Osteocyte (in vitro differentiated cells): ENCODE measurements at places on chromosomes 16 and 17. TPM values are rescaled to one million over a fixed set of nuclear protein-coding genes. Genes with fewer than 3 reads are reported as not detected.

DNA sequence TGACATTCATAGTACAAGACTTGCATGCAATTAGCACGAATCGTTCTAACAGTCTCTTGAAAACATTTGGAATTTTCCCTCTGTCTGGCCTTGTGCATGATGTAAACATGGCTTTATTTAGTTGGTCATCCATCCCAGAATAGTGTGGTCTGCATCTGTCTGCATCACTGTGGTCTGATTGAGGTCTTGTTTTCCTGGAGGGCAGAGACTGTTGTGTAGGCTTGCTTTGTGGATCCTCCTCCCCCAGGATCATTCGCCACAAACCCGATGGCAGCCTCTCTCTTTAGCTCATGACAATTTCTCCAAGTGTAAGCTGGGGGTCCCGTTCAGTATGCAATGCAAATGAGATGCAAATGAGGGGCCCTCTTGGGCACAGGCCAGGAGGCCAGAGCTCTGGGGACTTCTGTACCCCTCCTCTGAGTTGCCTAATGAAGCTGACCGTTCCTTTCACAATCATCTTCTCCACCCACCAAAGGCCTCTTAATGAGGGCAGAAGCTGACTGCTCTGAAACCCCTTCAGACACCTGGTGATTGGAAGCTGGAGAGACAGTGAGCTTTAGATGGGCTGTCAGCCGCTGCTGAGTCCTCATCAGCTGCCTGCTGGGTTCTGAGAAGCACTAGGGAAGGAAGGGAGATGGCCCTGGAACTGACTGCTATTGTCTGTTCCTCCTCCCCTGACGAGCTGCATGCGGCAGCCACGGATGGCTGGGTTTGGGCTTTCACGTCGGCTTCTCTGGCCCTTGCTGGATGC is 201.2 kb upstream of the CACNG3 start:
- no peak overlapping the region for H3K4me3 ChIP-seq
- peaks cover 8% of the 10 kb centered on the region for H3K27me3 ChIP-seq
- H3K4me1 ChIP-seq: no peaks in the 10 kb centered on the region
- no peak overlapping the region for H3K27ac ChIP-seq

- no peaks in the 10 kb centered on the region for H3K27me3 ChIP-seq
- peak; percentile 85 for DNase-seq
- peak overlapping the region; percentile 97 for H3K4me3 ChIP-seq
- peaks cover 30% of the 10 kb centered on the region for H3K4me1 ChIP-seq
- peak overlapping the region; percentile 98 for H3K27ac ChIP-seq
Observed at GRCh38 chr16:65123396-65124211, 1.7 kb upstream of the CDH11 start.

GRCh38 chr16:69922200-69922599 is 28.9 kb upstream of the CLEC18A start:
- H3K27ac ChIP-seq: peak overlapping the region; percentile 62
- H3K4me3 ChIP-seq: no peak overlapping the region
- peaks cover 3% of the 10 kb centered on the region for H3K36me3 ChIP-seq
- DNase-seq: no peak
- peaks cover 67% of the 10 kb centered on the region for H3K4me1 ChIP-seq

DNA sequence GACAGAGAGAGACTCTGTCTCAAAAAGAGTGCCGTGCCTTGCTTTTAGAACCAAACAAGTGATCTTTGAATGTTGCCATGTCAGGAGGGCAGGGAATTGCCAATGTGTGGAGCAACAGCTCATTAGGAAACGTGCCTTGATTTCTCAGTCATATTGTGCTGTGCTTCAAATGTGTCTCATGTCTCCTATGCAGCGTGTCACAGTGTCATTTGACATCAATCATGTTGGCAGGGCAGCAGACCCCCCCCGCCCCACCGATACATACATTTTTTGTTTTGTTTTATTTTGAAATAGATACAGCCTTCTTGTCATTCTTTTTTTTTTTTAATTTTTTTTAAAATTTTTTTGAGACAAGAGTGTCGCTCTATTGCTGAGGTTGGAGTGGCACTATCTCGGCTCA is 22.1 kb downstream of the MRC2 start:
- DNase-seq: no peak
- no peaks in the 10 kb centered on the region for H3K27me3 ChIP-seq
- H3K4me1 ChIP-seq: peaks cover 67% of the 10 kb centered on the region

GRCh38 chr17:60535382-60536279 is 9.6 kb upstream of the APPBP2 start:
- H3K4me1 ChIP-seq: peaks cover 10% of the 10 kb centered on the region
- no peak overlapping the region for H3K4me3 ChIP-seq
- DNase-seq: no peak

GRCh38 chr16:75494661-75495075 is 573 bp downstream of the CHST6 start:
- no peaks in the 10 kb centered on the region for H3K36me3 ChIP-seq
- H3K4me1 ChIP-seq: peaks cover 7% of the 10 kb centered on the region
- H3K4me3 ChIP-seq: peak overlapping the region; percentile 79
- no peak overlapping the region for H3K27ac ChIP-seq
- no peak for DNase-seq

DNA sequence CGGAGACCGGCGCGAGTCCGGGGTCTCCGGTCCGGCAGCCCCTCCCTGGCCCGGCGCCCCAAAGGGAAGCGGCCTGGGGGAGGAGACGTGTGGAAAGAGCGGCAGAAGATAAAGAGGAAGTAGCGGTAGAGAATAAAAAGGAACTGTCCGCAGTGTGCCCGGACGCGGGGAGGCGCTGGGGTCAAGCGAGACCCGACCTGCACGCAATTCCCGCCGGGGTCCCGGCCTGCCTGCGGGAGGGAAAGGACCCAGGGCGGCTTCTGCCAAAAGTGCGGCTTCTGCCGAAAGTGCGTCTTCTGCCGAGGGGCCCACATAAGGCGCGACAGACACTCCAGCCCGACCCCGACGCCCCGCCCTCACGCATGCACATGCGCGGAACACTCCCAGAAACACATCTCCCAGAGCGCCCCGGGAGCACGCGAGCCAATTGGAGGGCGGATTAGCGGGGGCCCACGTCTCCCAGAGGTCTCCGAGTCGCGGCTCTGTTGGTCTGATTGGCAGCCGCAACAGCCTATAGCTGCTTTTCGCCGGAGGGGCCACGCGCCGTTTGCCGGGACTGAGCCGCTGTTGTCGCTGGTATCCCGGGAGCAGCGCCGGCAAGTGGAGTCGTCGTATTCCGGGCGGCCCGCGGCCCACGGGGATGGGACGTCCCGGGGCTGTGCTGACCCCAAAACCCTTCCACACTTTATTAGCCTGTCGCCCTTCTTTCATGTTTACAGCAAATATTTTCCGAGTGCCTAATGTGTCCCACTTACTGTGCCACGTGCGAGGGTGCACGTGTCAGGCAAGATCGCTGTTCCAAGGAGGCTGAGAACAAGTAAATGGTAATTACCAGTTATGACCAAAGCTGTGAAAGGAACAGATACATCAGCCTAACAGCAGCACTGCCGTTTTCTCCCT is 8.0 kb upstream of the MEFV start:
- H3K4me1 ChIP-seq: peaks cover 19% of the 10 kb centered on the region
- H3K36me3 ChIP-seq: peaks cover 3% of the 10 kb centered on the region
- peak overlapping the region; percentile 89 for H3K4me3 ChIP-seq
- peak overlapping the region; percentile 87 for H3K27ac ChIP-seq
- no peaks in the 10 kb centered on the region for H3K27me3 ChIP-seq

DNA sequence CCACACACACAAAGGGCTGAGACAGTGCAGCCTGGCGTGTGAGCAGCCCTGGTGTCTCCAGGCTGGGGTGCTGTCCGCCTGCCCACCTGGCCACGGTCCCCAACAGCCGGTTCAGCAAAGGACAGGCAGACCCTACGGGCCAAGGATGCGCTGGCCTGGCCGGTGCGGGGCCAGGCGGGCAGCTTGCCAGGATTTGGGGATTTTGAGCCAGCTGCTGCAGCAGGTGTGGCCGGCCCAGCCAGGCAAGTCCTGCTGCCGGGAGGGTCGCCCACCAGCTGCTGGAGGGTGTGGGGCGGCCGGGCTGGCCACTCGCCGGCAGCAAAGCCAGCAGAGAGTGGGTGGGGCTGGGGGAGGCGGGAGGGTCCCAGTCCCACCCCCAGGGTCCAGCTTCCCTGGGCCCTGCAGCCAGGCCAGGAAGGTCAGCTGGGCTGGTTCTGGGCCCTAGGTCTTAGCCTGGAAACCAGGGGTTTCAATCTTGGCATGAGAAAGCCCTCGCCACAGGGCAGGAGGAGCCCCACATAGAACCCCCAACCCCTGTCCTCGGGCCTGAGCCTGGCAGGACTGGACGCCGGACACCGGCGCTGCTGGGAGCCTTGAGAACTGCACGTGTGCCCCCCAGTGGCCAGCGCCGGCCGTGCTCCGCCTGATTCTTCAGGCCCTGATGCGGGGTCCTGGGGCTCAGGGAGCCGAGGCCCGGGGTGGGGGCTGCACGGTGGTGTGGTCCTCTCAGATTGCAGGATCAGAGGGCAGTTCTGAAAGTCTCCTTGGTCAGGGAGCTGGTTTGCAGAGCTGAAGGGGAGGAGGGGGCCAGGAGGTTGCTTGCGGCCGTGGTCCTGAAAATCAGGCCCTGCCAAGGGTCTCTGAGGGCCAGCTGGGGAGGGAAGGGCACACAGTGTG is 17.6 kb upstream of the SSTR5 start:
- H3K27me3 ChIP-seq: no peaks in the 10 kb centered on the region
- H3K36me3 ChIP-seq: no peaks in the 10 kb centered on the region
- no peak for DNase-seq
- H3K4me1 ChIP-seq: no peaks in the 10 kb centered on the region

DNA sequence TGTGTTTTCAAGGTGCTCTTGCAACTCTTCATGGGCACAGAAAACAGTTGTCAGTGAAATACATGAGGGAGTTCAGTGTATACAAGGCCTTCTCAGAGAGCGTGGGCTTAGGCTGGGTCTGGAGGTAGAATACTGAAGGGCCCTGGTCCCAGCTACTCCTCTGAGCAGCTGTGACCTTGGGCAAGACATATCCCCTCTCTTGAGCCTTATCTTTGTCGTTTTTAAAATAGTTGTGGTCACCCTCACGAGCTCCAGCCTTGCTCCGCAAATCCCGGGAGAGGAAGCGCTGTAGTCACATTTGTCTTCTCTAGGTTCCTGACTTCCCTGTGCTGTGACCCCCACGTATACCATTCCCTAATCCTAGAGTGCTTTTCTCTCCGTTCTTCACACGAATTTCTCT is 3.6 kb downstream of the ZNRF1 start:
- H3K4me1 ChIP-seq: peaks cover 28% of the 10 kb centered on the region
- no peak overlapping the region for H3K27ac ChIP-seq
- no peaks in the 10 kb centered on the region for H3K27me3 ChIP-seq

DNA sequence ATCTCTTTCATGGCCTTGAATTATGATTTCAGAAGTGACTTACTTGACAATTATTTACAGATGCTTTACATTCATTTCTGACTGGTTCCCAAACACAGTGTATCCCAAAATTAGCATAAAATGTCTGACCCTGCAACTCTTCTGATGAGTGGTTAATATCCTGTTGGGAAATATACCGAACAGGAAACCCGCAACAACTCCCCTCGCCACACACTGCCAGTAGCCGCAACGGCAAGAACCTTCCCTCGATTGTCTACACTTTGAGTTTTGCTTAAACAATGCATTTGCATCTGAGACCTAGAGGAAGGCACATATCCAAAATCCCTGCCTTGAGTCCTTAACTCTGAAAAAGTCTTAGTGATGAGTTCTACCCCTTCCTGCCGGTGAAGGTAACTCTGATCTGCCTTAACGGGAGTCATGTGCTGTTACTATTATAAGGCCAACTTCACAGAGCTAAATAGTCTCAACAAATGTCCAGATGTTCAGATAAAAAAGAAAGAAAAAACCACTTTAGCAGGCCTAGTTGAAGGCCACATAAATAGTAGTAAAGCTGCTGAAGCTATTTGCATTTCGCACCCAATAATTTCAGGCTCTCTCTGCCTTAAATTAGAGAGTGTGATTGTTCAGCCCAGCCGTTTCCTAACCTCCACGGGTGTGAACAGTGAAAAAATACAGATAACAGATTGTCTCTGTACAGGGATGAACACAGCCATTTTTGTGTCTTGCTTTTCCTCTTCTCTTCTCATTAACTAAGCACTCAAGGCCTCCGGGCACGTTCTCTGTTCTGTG is 321.1 kb downstream of the HS3ST3B1 start:
- no peak overlapping the region for H3K4me3 ChIP-seq
- DNase-seq: no peak
- no peaks in the 10 kb centered on the region for H3K27me3 ChIP-seq
- H3K36me3 ChIP-seq: no peaks in the 10 kb centered on the region
- H3K4me1 ChIP-seq: peaks cover 29% of the 10 kb centered on the region
- no peak overlapping the region for H3K27ac ChIP-seq

GRCh38 chr17:10745231-10745630 is 15.4 kb upstream of the TMEM220 start:
- H3K4me3 ChIP-seq: no peak overlapping the region
- H3K4me1 ChIP-seq: no peaks in the 10 kb centered on the region
- H3K27me3 ChIP-seq: peaks cover 15% of the 10 kb centered on the region
- DNase-seq: no peak
- no peaks in the 10 kb centered on the region for H3K36me3 ChIP-seq
- no peak overlapping the region for H3K27ac ChIP-seq

GRCh38 chr16:35147556-35148504 is 1688.4 kb downstream of the TP53TG3F start:
- H3K27me3 ChIP-seq: no peaks in the 10 kb centered on the region
- H3K4me1 ChIP-seq: no peaks in the 10 kb centered on the region
- H3K27ac ChIP-seq: no peak overlapping the region
- no peak for DNase-seq
- no peak overlapping the region for H3K4me3 ChIP-seq
- H3K36me3 ChIP-seq: no peaks in the 10 kb centered on the region

GRCh38 chr16:66741169-66741900 is 10.1 kb downstream of the DYNC1LI2 start:
- no peaks in the 10 kb centered on the region for H3K27me3 ChIP-seq
- DNase-seq: peak; percentile 93
- peak overlapping the region; percentile 98 for H3K27ac ChIP-seq
- H3K36me3 ChIP-seq: peaks cover 37% of the 10 kb centered on the region
- peaks cover 38% of the 10 kb centered on the region for H3K4me1 ChIP-seq
- peak overlapping the region; percentile 24 for H3K4me3 ChIP-seq

DNA sequence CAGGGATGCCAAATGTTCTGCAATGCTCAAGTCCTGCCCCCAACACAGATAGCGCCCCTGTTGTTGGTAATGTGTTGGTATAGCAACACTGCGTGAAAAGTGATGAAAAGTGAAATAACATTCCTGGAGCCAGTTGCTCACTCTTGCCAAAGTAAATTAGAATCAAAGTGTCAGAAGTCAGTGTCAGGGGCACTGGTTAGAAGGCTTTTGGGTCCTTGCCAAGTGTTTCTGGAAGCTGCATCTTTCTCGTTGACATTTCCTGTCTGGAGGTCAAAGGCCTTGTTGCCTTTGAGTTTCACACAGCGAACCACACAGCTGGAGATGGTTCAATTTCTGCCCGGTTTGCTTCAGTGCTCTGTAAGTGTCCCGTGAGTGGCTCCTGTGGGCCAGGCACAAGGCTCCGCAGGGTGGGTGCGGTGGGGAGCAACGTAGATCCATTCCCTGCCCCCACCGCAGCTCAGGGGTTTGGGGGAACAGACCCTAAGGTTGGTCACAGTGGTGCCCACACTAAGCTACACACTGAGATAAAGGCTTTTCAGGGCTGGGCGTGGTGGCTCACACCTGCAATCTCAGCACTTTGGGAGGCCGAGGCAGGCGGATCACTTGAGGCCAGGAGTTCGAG is 3.6 kb upstream of the SLC16A5 start:
- peak overlapping the region; percentile 91 for H3K27ac ChIP-seq
- H3K4me3 ChIP-seq: no peak overlapping the region
- no peaks in the 10 kb centered on the region for H3K36me3 ChIP-seq
- peaks cover 79% of the 10 kb centered on the region for H3K4me1 ChIP-seq
- DNase-seq: no peak

MFAP4 gene
- total RNA-seq: 73.4 and 85.8 TPM in 2 replicates

OR4D1 gene
- total RNA-seq: 0.11 TPM in 1 of 2 replicates, not detected in the other

HSD17B2 gene
- total RNA-seq: 0.40 TPM in 1 of 2 replicates, not detected in the other

KRT32 gene
- not detected in 2 replicates for total RNA-seq

PRSS36 gene
- 0.67 and 0.76 TPM in 2 replicates for total RNA-seq

KRTAP4-6 gene
- not detected in 2 replicates for total RNA-seq

CDH5 gene
- 0.31 TPM in 1 of 2 replicates, not detected in the other for total RNA-seq

WSCD1 gene
- 3.8 and 3.9 TPM in 2 replicates for total RNA-seq

ENPP7 gene
- not detected in 2 replicates for total RNA-seq

TBC1D3 gene
- 0.30 TPM in 1 of 2 replicates, not detected in the other for total RNA-seq

OR2C1 gene
- total RNA-seq: not detected in 2 replicates
